ENCODE measurements at places on chromosomes 1 and 21.

DNA sequence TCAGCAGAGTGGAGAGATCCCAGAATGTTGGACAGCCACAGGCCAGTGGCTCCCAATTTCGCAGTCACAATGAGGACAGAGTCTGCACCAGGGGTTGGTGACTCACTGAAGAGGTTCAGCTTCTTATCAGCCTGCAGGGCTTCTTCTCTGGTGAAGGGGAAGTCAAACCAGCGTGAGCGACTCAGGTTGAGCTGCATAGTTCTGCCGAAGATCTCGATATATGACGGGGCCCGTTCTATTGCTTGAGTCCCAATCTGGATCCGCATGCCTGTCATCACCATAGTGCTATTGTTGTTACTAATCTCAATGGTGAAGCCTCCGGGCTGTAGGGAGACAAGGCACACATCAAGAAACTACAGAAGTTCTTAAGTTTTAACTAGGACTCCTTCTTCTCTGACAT lies 58.5 kb downstream of the UBR4 start:
- no peak for DNase-seq

- no peak for DNase-seq
Measured at GRCh38 chr1:10950316-10951172, 61.9 kb upstream of the TARDBP start.

DNA sequence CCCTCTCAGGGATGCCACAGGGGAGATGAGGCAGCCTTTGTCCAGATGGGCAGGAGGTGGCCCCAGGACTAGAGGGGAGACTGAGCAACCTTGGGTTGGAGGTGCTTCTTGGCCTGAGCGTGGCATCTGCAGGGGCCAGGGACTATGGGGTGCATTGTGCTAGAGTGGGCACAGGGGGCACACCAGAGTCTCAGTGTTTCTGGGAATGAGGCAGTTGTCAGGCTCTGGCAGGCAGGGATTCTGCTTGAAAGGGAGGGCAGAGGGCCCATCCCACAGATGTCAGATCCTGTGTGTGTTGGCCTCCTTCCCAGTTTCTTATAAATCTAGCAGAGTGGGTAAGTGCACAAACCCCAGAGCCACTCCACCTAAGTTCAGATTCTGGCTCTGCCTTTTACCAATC lies 13.7 kb downstream of the LGR6 start:
- DNase-seq, result no peak

DNA sequence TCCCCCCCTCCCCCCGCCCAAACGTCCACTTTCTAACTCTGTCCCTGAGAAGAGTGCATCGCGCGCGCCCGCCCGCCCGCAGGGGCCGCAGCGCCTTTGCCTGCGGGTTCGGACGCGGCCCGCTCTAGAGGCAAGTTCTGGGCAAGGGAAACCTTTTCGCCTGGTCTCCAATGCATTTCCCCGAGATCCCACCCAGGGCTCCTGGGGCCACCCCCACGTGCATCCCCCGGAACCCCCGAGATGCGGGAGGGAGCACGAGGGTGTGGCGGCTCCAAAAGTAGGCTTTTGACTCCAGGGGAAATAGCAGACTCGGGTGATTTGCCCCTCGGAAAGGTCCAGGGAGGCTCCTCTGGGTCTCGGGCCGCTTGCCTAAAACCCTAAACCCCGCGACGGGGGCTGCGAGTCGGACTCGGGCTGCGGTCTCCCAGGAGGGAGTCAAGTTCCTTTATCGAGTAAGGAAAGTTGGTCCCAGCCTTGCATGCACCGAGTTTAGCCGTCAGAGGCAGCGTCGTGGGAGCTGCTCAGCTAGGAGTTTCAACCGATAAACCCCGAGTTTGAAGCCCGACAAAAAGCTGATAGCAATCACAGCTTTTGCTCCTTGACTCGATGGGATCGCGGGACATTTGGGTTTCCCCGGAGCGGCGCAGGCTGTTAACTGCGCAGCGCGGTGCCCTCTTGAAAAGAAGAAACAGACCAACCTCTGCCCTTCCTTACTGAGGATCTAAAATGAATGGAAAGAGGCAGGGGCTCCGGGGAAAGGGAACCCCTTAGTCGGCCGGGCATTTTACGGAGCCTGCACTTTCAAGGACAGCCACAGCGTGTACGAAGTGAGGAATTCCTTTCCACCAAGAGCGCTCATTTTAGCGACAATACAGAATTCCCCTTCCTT lies 158.1 kb downstream of the RUNX1 start:
- no peak for DNase-seq

DNA sequence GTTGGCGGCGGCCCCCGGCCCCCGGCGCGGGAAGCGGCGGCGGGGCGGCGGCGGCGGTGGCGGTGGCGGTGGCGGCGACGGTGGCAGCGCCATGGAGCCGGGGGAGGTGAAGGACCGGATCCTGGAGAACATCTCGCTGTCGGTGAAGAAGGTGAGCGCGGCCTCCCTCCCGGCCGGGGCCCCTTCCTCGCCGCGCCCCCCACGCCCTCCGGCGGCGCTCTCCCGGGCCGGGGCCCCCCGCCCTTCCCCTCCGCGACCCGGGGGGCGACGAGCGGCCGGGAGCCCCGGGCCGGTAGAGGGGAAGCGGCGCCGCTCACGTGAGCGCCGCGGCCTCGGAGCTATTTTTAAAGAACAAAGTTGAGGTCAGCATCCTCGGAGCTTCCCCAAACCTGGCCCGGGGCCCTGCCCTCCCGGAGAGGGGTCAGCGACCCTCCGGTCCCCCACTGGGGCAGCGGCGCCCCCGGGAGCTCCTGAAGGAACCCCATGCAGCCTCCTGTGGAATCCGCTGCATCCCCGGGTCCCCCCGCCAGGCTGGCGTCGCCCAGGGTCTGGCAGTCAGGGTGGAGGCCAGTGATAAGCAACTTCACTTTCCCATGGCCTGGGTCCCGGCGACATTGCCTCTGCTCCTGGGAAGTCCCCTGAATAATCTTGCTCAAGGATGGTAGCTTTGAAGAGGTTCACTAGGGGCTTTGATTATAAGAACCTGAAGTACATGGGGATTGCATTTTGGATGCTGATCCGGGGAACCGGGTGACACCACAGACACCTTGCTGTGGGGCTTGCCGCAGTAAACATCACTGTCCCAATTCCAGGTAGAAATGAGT lies 560 bp downstream of the PLEKHM2 start:
- no peak for DNase-seq

- DNase-seq, result no peak
Measured at GRCh38 chr1:234168061-234168724, 205.1 kb upstream of the COA6 start.

GRCh38 chr21:43979654-43980053 lies 32.5 kb upstream of the TRAPPC10 start:
- no peak for DNase-seq

GRCh38 chr1:20848162-20848561 lies 61.1 kb upstream of the HP1BP3 start:
- no peak for DNase-seq

DNA sequence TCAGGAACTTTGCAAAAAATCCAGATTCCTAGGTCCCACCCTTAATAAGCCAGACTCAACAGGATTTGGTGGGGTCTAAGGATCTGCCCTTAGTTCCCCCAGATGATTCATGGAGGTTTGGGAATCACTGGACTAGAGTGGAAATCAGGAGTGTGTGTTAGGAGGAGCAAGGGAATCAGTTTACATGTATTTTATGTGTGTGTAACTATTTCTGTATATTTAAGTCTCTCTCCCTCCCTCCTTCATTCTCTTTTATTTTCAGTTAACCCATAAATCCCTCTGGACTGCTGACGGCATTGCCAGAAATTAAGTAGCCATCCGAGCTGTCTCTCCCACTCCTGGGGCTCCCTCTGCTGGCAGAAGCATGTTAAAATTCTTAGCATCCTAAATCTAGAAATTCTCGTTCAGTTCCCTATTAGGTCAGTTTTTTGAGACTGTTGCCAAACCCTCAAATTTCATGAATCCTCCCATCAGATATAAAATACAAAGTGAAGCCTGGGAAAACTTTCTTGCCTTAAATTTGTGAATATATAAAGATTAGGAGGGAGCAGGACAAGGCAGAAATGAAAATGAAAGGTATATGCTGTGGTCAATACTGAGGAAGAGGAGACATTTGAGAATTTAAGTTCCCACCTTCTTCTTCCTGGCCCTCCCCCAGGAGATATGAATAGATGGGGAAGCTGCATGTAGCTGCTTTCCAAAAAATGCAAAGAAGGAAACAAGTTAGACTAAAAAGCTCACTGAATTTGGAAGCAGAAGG lies 11.7 kb upstream of the HSD11B1 start:
- peak; percentile 67 for DNase-seq

- no peak for DNase-seq
Measured at GRCh38 chr1:30778154-30778978, 20.8 kb upstream of the LAPTM5 start.

DNA sequence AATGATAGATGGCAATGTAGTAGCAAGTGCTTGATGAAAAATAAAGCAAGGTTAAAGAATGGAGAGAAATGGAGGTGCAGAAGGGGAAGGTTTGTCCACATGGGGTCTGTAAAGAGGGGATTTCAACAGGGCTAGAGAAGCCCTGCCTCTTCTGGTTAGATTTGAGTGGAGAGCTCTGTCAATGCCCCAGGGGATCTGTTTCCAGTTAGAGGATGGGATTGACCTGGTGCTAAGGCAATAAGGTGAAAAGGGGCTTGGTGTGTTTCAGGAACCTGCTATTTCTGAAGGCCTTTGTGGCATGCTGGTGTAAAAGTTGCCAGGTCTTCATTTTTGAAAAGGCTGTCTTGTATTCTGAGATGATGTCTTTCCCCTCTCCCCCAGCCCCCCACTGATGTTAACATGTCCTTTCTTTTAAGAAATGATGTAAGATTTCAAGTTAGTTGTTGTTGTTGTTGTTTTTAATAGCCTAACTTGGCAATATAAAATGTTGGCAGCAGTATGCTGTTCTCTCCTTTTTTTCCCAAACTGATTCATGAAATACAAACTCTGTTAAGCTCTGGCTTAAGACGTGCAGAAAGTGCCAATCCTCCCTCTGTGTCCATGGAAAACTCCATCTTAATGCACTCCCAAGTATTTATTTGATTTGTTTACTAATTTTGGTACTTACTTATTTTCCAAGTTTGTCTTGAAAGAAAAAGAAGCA lies 370.3 kb upstream of the ADGRL2 start:
- DNase-seq, result no peak

- no peak for DNase-seq
Measured at GRCh38 chr1:218617986-218618385, 272.9 kb downstream of the TGFB2 start.

GRCh38 chr1:27109103-27109822 lies 45.7 kb downstream of the SLC9A1 start:
- DNase-seq, result no peak

DNA sequence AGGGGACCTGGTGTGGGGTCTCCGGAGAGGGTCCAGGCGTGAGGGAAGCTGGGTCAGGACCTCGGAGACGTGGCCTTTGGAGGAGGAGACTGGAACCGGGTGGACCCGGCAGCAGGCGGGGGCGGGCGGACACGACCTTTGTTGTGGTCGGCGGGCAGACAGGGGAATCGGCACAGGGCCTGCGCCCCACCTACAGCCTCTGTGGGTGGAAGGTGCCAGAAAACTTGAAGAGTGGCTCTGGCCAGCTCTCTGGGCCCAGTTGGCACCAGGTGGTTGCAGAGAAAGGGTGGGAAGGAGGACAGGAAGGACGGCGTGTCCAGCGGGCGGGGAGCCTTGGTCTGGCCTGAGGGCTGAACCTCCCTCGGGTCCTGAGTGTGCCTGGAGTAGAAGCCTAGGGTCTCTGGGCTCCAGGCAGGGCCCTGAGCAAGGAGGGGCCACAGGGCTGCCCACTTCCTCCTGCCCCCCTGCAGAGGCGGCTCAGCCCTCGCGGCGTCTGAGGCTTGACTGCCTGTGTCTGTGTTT lies 7.7 kb upstream of the TTLL10 start:
- DNase-seq, result no peak

DNA sequence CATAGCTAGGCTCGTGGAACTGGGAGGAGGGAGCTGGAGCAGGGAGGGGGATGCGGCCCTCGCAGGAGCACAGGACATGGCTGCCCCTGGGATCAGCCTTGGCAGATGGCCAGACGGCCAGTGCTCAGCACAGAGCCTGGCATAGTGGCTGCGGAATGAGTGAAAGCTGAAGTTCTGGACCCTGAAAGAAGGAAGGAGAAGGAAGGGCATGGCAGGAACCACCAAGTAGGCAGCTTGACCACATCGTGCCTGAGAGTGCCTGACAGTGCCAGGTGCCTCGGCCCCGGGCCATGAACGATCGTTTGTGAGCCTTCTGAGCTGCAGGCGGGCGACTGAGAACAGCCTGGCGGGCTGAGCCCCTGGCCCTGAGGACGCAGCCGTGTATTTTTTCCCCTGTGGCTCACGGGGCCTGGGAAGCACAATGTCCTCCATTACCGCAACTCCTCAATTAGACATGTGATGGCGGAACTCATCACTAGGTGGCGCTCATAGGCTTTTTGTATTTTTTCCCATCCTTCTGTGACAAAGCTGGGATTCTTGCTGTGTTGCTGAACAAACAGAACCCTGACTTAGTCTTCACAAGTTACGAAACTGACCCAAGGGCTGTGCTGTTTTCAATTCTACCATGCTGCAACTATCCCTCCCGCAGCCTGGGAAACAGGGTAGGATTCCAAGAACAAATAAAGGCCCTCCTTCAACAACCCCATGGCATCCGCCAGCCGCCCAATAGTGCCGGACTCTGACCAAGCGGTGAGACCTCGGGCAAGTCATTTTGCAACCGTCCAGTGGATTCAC lies 29.9 kb upstream of the TMEM61 start:
- DNase-seq, result peak; percentile 20

- DNase-seq, result no peak
Measured at GRCh38 chr21:42892582-42892930, 553 bp upstream of the NDUFV3 start.

DNA sequence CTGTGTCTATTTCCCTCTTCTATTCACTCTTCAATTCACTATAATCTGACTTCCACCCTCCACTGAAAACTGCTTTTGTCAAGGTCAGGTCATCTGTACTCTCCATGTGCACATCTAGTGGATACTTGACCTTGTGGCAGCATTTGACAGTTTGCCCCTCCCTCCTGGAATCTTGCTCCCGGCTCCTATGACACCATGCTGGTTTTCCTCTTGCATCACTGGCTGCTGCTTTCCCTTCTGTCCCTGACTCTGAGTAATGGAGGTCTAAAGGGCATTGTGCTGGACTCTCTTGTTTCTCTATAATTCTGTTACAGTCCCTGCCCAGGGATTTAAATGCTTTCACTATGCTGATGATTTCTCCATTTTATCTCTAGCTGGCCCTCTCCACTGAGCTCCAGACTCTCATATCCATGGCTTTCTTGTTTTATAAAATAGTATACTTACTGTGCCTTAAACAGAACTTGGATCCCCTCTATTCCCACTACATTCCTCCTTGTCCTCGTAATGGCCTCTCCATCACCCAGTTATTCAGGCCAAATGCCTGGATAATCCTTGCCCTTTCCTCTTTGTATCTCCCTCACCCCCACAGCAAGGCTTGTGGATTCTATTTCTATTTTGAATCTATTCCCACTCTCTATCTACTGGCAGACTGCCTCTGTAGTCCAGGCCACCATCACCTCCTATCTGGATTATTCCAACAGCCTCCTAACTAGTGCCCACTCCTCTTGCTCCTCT lies 36.8 kb upstream of the PODN start:
- no peak for DNase-seq

DNA sequence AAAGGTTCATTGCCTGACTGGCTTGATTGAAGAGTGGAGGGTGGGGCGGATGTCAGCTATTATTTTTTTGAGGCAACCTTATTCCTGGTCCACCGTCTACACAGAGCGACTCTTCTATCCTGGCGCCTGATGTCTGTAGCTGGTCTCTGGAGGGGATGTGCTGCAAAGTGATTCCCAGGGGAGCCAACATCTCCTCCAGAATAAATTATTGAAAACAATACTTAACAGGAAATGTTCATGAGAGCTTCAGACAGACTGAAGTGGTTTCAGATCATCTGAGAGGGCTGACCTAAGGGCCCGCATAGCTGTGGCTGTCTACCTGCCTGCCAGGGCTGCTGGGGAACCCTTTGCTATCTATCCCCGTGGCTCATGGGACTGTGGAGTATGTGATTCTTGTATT lies 66.7 kb downstream of the TEX35 start:
- DNase-seq, result no peak

GRCh38 chr1:10514490-10515235 lies 39.9 kb downstream of the PEX14 start:
- DNase-seq, result no peak
